ENCODE measurements at places on chromosomes 2 and 18.

- DNase-seq, result no peak
Observed at GRCh38 chr2:72958542-72959385, 41.4 kb downstream of the EMX1 start.

- no peak for DNase-seq
Observed at GRCh38 chr2:239111401-239112100, 263.7 kb downstream of the TWIST2 start.

GRCh38 chr2:231632559-231633142 lies 40.0 kb downstream of the TEX44 start:
- no peak for DNase-seq

- no peak for DNase-seq
Observed at GRCh38 chr2:187390891-187391290, 57.2 kb downstream of the CALCRL start.

GRCh38 chr18:77201506-77201905 lies 48.1 kb upstream of the GALR1 start:
- no peak for DNase-seq

GRCh38 chr2:105834931-105835330 lies 90.2 kb downstream of the NCK2 start:
- no peak for DNase-seq

DNA sequence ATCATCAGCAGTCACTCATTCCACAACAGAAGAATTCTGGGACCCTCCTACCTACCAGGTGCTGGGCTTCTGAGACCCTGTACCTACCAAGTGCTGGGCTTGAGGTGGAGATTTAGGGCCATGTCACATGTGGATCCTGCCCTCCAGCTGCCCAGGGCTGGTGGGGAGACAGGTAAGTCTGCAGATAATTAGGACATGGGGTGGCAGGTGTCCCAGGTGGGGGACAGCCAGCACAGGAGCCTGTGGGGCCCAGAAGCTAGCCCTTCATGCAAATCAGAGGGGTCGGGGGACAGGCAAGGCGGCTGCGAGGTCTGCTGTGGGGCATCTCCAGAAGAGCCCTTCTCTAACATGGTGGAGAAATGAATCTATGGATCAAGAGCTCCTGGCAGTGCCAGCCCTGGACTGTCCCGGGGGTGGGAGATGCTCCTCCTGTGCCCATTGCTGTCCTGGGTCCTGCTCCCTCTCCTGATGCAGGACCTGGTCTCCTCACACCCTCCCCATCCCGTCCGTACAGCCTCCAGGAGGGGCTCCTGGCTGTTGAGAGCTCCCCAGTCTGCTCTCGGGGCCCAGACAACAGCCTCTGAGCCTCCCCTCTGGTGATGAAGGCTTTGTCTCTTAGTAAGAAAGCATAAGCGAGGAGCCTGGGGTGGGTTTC lies 106.3 kb upstream of the GLI2 start:
- no peak for DNase-seq

GRCh38 chr18:59988098-59988706 lies 88.4 kb downstream of the PMAIP1 start:
- peak; percentile 16 for DNase-seq

DNA sequence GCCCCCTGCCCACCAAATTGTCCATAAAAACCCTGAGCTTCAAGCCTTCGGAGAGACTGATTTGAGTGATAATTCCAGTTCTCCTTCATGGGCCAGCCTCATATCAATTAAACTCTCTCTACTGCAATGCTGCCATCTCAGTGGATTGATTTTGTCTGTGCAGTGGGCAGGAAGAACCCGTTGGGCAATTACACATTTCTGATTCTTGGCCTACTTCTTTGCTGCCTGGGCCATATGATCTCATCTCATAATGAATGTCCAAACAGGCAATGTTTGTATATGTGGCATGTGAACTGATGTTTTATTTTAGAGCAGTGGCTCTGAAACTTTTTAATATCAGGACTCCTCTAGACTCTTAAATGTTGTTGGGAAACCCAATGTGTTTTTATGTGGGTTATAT lies 101.2 kb upstream of the SLC38A11 start:
- DNase-seq, result no peak

GRCh38 chr18:60067426-60068210 lies 167.8 kb downstream of the PMAIP1 start:
- no peak for DNase-seq

DNA sequence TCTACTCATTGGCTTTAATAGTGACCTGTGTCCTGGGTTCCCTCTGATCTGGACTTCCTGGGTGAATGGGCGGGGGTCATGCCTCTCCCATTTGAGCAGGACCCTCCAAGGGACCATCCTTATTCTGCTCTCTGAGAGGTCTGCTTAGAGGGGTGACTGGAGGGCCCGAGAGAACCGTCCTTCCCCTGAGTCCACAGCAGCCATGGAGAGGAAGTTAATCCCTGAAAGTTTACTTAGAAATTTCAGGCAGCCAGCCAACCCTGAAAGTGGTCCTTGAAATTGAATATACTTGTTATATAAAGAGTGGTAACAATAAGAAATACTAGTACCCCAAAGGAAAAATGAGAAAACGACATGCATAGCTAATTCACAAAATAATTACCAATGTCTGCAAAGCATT lies 226.1 kb downstream of the DYSF start:
- DNase-seq, result no peak

DNA sequence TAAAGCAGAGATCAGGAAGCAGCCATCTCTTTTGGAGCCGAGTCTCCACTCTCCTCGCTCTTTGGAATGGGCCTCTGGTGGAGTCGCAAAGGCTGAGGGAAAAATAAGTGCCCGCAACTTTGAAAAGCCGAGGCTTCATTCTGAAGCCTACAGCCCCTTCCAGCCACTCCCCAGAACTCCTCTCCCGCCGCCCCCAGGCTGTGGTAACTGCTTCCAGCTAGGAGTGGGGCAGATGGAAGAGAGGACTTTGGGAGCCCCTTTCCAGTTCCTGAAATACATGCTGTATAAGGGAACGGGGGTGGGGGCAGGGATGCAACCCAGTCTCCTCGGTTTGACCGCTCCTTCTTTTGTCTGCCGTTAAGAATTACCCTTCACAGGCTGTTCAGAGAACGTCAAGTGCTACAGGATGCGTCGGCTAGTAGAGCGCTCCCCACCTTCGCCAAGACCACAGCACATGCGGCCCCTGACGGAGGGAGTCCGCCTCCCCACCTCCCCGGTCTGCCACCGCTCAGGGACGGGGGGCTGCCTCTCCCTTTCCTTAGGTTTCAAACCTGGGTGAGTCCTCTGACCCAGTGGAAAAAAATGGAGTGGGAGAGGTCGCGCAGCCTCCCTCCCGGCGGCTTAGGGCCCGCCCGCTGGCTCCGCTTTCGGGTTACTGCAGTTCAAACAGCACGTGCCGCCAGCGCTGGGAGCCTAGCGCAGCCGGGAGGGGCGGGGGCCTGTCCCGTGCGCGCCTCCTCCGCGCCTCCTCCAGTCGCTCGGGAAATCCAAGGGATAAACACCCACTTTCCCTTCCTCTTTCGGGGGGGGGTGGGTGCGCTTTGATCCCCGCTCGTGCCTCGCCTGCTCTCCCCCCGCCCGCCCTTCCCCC lies 4.9 kb downstream of the CYP26B1 start:
- no peak for DNase-seq

- DNase-seq, result no peak
Observed at GRCh38 chr18:4639628-4640310, 184.7 kb upstream of the DLGAP1 start.

DNA sequence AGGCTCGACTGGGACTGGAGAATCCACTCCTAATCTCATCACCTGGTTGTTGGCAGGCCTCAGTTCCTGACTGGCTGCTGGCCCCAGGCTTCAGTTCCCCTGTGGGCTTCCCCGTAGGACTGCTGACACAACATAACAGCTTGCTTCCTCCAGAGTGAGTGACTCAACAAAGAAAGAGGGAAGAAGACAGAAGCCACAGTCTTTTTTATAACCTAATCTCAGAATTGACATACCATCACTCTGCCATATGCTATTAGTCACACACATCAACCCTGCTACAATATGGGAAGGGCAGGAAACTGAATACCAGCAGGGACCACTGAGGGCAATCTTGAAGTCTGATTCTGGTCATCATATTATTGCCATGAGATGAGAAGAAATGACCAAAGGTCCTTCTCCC lies 76.8 kb upstream of the SLC14A2 start:
- no peak for DNase-seq

- DNase-seq, result no peak
Observed at GRCh38 chr2:45457211-45457945, 153.7 kb downstream of the SRBD1 start.

Measured in T-helper 2 cell (primary cell).